ENCODE measurements at places on chromosomes 12 and 14.

- no peak for DNase-seq
Observed at GRCh38 chr12:47714826-47715386, 9.1 kb upstream of the RPAP3 start.

DNA sequence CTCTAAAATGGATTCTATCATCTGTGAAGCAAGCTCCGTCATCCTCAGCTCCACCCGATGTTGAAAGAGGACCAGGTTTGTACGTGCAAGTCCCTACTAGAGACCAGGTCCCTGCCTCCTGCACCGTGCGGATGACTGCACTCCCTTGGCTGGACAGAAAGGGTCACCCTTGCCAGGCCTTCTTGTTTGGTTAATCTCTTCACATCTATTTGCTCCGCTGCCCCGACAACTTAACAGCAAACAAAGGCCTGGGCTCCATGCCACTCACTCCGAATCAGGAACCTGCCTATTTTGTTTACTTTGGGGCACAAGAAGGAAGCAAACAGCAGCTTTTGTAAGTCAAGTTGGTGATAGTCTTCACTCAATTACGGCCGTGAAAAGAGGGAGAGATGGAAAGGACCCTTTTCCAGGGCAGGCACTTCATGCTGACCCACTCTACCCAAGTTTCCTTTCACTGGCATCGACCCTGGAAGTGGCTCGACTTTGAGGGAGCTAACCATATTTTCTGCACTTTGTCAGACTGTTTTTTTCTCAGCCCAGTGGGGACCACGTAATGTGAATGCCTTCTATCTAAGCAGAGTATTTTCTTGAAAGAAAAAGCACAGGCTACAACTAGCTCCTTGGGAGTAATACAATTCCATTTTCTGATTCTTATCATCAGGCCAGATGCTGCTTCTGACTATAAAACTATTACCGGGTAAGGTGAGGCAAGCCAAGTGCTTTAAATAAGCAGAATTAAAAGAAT, 202.6 kb downstream of the FOXN3 start:
- DNase-seq, result no peak

GRCh38 chr12:107468182-107468581, 217.4 kb upstream of the PWP1 start:
- DNase-seq, result no peak

GRCh38 chr12:106425061-106425702, 67.6 kb downstream of the POLR3B start:
- no peak for DNase-seq

- DNase-seq, result peak; percentile 71
Observed at GRCh38 chr12:75712223-75712622, 200.8 kb upstream of the KRR1 start.

GRCh38 chr14:70472253-70473159, 20.5 kb downstream of the ADAM21 start:
- no peak for DNase-seq

DNA sequence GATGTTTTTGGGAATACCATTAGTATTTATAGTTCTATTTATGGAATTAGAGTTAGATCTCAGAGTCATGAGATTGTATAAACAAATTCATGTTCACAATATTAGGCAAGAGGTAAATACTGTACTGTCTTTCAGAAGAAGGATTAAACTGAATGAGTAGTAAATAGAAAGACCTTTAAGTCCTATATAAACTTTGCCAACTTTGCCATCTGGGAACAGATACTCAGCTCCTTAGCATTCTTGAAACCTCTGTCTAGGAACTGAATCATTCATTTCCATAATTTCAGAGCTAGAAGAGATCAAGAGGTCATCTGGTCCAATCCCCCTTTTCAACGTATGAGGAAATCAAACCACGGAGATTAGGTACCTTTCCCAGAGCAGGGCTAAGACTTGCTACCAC, 141.1 kb downstream of the CAND1 start:
- DNase-seq, result no peak

DNA sequence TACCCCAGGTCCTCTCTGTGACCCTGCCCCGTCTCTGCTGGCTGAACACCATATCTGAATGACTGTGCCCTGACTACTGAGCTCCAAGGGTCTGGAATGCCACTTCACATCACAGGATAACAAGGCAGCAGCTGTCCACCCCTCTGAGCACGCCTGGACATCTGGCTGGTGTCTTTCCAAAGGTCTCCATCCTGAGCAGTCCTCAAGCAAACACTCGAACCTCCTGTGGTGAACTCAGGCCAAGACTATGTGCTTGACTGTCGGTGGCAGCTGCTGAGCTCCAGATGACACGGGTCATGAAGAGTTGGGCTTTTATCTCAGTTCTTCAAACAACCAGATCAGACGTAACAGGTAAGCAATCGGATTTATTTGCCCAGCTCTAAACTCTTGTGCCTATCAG, 117.2 kb upstream of the BCL2L14 start:
- DNase-seq, result no peak

DNA sequence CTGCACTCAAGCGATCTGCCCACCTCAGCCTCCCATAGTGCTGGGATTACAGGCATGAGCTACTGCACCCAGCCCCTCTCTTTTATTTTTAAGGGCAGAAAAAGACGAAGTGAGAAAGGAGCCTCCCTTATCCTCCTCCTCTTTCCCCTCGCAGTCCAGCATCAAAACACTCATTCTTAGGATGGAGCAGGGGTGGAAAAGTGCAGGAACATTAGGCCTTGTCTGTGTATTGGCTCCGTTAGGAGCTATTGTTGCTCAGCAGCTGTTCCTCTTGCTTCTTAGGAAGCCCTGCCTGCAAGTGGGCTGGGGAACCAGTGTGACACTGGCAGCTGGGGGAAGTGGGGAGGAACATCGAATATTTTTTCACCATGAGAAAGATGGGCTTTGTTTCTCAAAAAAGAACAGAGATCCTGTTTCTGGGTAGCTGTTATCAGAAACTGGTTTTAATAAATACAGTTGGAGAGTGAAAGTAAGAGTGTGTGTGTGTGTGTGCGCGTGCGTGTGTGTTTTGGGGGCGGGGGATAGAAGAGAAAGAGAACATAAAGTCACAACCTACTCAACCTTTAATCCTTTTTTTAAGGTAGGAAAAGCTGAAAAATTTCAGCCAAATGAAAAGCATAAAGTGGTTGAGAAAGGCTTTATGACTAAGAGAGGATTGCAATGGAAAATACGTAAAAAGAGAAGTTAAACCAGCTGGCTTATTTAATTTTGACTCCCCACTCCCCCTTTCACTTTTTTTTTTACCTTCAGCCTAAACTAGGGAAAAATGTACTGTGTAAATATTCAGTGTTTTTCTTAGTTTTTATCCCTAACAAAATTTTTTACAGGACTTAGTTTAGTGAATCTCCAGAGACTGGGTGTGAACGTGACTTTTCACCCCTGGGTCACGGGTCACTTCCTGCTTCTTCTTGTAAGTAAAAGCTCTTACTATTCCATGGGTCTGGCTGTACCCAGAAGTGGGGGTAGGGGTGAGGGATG, 197.2 kb upstream of the PLEKHG7 start:
- DNase-seq, result no peak

DNA sequence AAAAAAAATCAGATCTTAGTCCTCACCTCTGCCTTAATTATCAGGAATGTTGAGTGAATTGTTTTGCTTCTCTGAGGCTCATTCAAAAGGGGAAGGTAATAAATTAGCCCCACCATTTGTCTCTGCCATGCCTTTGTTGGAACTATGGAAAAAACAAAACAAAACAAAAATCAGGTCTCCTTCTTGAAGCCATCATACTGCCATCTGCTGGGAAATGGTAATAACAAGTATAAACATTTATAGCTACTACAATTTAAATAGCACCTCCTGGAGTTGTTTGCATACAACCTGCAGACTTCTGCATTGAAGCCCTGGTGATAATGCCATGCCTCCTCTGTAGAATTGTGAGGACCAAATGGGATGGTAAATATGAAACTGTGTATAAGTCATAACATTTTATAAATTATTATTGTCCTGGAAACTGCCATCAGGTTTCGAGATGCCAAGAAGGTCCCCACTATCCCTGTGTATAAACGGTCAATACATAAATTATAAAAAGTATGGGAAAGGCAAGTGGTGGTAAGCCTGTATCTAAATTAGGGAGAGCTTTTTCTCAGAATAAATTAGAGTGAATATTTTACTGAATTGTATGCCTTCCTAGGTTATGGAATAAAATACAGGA, 87.2 kb upstream of the FGD4 start:
- DNase-seq, result peak; percentile 45

GRCh38 chr14:70702161-70702560, 60.4 kb downstream of the TTC9 start:
- DNase-seq, result no peak

GRCh38 chr12:12788675-12789368, 3.4 kb downstream of the APOLD1 start:
- no peak for DNase-seq

DNA sequence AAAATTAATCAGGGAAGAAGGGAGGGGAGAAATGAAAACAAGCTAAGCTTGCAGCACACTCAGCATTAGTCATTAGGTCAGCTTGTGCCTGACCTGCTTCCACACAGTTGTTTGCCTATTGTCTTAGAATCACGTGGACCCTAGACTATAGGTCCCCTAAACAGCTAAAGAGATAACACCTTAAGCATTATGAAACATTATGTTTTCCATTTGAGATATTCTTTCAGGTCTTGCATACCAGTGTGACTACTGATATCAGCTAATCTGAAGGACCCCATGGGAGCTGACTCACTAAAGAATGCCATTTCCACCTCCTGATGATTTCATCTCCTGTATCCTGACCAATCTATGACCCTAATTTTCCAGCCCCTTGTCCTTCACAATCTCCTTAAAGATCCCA, 154.1 kb upstream of the FUT8 start:
- peak; percentile 47 for DNase-seq

DNA sequence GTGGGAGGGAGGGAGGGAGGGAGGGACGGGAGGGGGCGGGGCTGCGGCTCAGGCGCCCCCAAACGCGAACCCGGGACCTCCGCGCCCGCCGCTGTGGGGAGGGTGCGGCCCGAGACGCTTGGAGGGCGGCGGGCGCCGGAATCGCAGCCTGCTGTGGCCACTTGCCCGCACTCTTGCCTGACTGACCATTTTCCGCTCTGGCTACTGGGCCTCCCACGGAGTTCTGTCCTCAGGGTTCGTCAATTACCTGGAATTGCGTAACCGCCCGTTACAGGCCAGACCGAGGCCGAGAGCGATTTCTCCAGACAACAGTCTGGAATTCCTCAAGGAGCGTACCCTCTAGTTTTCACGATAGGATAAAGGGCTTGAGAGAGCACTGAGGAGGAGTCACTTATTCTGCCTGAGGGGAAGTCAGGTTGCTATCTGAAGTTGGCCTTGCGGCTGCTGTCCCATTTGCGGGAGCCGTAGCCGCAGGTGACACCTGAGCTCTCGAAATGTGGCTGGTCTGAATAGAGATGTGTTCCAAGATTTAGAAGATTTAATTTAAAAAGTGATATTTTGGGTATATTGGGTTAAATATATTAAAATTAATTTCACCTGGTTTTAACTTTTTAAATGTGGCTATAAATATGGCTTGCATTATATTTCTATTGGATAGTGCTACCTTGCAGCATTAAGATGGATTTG, 446 bp upstream of the ZNF641 start:
- DNase-seq, result peak; percentile 32

DNA sequence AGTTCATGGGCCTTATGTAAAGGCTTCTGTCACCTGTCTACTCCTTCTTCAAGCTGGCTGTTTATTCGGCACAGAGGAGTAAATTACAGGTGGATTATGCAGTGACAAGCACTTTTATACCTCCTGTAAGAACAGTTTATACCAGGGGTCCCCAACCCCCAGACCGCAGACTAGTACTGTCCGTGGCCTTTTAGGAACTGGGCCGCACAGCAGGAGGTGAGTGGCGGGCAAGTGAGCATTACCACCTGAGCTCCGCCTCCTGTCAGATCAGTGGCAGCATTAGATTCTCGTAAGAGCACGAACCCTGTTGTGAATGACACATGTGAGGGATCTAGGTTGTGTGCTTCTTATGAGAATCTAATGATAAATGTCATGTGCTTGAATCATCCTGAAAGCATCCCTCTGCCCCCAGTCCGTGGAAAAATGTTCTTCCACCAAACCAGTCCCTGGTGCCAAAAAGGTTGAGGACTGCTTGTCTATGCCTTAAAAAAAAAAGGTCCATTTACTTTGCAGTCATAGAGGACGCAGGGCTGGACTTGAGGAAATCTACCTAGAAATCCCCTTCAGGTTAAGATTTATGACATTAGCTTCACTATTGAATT, 78.8 kb downstream of the ETV6 start:
- DNase-seq, result no peak

GRCh38 chr14:57999471-57999870, 133.6 kb upstream of the SLC35F4 start:
- no peak for DNase-seq

- no peak for DNase-seq
Observed at GRCh38 chr14:40119765-40120164, 687.5 kb upstream of the FBXO33 start.

DNA sequence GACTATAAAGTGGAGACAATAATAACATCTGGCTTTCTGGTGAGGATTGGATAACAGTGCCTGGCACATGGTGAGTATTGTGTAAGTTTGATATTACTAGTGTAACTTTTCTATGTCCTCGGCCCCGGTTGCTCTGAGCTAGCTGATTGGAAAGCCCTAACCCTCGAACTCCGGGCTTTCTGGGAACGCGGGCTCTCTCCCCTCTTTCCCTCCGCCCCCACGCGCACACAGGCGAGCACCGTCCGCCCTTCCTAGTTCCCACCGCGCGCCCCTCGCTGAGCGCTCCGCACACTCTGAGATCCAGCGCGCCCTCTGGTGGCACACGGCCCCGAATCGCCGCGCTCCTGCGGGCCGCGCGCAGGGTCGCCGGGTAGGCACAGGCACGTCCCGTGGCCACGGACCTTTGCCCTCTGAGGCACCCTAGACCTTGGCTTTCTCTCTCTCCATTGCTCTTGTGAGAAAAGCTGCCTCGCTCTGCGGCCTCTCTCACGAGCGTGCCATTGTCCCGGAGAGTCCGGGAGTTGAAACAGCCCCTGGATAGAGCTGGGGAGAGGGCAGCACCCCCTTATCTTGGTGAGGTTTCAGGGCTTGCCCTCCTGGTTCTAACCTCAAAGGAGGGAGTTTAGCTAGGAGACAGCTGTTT, 23.2 kb upstream of the ESRRB start:
- no peak for DNase-seq

DNA sequence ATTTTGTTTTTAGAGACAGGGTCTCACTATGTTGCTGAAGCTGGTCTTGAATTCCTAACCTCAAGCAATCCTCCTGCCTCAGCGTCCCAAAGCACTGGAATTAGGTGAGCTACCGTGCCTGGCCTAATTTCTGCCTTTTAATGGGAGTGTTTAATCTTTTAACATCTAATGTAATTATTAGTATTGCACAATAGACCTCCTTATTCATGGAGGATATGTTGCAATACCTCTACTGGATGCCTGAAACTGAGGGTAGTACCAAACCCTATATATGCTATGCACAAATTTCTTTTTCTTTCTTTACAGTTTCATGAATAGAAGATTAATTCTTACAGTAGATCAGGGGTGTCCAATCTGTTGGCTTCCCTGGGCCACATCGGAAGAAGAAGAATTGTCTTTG, 47.8 kb downstream of the MYRFL start:
- DNase-seq, result no peak

- DNase-seq, result no peak
Observed at GRCh38 chr12:167959-168600, 45.9 kb downstream of the SLC6A12 start.

DNA sequence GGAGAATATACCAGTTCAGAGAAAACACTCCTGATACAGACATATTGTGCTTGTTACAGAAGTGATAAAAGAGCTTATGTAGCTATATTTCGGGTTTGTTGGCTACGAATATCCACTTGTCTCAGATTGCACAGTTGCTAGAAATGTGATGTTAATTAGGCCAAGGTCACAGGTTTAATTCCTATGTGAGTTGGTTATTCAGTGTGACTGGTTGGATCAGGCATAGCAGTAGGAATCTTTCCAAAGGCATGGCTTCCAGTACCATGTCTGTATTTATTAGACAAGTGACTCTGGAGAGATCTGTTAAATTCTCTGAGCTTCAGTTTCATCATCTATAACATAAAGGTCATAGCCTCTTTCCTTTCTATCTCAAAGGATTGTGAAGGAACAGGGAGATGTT, 152.7 kb upstream of the KITLG start:
- DNase-seq, result no peak
